ENCODE measurements at places on chromosomes 13 and 19.

DNA sequence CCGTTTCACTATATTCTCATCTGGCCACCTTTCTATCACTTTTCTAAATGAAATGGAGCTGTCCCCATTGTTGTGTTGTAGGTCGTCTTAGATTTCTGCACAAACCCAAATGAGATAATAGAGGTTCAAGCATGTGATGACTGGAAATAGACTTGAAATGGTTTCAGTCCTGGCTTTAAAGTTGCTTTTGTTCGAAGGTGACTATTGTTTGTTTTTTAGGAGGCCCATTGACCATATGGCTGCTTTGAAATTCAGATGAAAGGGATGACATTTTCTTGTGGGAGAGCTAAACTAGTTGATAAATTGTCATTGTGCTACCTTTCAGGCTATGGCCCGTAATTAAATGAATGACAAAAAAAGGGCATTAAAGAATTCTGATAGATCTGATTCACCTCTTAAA lies 583.7 kb downstream of the GPC6 start:
- no peak for DNase-seq

DNA sequence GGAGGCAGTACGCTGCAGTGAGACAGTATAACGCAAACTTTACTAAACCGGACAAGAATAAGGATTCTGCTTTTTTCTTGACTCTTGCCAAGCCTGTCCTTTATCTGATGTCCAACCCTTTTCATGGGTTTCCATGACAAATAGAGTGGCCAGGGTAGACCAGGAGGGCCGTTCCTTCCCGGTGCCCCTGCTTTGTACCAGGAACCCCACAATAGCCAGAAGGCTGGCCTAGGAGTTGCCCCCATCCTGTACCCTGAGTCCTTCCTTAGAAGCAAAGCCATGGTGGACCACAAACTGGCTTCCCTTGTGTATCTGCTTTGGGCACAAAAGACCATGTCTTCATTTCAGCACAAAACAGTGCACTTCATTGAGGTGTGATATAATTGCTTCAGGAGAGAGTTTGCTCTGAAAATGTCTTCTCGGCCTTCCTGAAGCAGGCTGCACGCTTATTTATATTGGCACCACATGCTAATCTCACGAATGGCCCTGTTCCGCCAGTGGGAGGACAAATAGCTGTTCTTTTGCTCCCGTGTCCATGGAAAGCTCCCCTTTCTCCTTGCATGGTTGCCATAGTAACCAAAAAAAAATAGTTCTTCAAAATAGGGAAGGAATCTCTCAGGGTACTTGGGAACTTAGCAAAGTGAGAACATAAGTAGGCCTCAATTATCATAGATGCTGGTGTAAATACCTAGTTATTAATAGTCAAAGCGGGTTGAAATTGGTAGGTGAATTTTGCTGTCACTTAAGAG lies 222.1 kb downstream of the ZIC5 start:
- DNase-seq = no peak

GRCh38 chr19:5983367-5983955 lies 5.5 kb upstream of the RANBP3 start:
- peak; percentile 70 for DNase-seq

GRCh38 chr19:3765121-3765520 lies 2.6 kb downstream of the MRPL54 start:
- DNase-seq = no peak

DNA sequence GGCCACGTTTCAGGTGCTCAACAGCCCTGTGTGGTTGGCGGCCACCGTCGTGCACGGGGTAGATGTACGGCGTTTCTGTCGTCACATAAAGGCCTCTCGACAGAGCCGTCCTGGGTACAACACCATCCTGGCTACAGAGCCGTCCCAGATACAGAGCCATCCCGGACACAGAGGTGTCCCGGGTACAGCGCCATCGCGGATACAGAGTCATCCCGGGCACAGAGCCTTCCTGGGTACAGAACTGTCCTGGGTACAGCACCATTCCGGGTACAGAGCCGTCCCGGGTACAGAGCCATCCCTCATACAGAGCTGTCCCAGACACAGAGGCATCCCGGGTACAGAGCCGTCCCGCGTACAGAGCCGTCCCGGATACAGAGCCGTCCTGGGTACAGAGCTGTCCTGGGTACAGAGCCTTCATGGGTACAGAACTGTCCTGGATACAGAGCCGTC lies 222.7 kb upstream of the SOX1 start:
- DNase-seq = no peak

DNA sequence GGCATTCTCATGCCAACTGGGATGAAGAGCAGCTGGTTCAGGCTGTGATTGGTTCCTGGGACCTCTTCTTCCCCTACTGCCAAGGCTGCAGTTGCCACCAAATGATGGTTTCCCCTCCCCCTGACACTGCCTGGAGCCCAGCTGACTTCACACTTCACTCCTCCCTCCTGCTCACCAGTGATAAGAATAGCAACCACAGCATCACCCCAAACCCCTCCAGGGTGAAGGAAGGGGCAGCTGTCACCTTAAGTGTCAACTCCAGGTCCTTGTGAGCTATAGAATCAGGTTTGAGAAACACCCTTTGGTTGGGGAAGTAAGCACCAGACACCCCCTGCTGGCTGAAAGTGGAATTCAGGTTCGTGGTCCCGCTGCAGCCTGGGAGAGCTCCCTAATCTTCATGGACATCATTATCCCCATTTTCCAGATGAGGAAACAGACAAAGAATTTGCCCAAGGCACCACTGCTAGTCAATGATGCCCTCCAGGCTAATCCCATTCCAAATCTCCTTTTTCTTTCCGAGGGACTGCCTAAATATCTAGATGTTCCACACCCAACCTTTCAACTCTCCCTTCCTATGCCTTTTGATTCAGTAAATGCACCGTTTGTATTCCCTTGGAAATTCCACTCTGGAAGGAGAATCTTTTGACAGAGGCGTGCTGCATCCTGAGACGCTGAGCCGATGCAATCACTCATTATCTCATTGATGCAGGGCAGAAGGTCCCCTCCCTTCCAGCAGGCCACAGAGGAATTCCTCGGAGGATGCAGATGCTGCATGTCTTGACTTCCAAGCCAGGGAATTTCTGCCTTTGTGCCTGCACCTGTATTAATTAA lies 50.6 kb upstream of the UQCRFS1 start:
- peak; percentile 55 for DNase-seq

- no peak for DNase-seq
Measured at GRCh38 chr13:97234236-97234635, 12.1 kb downstream of the MBNL2 start.

- no peak for DNase-seq
Measured at GRCh38 chr19:48596679-48597465, 9.7 kb upstream of the SPACA4 start.

GRCh38 chr19:1080360-1081161 lies 13.6 kb downstream of the ARHGAP45 start:
- no peak for DNase-seq

DNA sequence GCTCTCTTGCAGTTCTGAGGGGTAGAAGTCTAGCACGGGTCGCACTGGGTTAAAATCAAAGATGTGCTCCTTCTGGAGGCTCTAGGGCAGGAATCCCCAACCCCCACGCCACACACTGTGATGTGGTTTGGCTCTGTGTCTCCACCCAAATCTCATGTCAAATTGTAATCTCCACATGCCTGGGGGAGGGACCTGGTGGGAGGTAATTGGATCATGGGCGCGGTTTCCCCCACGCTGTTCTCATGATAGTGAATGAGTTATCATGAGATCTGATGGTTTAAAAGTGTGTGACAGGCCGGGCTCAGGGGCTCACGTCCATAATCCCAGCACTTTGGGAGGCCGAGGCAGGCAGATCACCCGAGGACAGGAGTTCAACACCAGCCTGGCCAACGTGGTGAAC lies 26.6 kb upstream of the CALM3 start:
- no peak for DNase-seq

DNA sequence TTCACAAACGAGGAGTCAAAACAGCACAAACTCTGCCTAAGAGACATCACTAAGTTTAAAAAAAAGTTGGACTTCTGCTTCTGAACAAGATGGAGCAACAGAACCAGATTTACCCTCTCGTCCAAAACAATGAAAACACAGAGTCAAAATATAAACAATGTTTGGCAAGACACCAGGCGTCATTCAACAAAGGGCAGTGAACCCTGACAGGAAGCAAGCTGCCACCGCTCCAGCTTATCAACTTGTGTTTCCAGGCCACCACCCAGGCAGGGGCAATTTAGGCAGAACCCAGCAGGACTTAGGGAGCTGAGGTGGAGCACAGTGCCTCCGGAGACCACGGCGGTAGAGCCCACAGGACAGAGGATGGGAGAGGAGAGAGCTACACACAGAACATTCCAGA lies 8.6 kb upstream of the NAPA start:
- no peak for DNase-seq

DNA sequence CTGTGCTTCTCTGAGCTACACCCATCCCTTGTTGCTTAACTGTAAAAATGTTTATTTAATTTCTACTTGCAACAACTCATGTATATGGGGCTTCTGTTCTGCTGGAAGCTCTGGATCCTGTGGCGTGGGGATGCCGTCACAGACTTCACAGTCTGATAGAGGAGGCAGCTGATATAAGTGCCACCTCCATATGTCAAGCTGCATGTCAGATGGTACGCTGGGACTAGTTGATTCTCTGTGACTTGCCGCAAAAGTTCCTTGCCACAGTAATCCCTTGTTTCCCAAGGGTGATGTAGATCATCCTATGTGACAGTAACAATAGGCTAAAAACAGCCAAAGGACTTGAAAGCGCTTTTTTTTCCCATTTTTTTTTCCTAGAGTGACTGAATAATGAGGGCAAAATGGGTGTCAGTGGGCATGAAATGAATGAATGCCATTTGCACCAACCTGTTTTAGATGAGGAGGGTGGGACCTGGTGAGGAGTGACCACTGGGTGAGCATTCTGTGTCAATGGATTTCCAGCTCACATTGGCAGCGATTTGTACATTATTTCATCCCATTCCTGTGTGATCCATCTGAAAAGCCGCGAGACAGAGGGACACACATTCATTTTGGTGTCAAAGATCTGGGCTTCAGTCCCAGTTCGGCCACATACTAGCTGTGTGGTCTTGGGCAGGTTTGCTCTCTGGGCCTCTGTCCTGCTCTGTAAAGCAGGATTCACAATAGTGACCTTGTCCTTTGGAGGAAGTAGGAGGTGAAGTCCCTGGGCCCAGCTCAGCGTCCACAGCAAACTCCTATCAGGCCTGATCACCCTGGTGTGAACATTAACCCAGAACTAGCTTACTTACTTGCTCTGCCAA lies 88.9 kb upstream of the RNF113B start:
- DNase-seq = no peak

- no peak for DNase-seq
Measured at GRCh38 chr13:76636829-76637228, 249.4 kb downstream of the KCTD12 start.

DNA sequence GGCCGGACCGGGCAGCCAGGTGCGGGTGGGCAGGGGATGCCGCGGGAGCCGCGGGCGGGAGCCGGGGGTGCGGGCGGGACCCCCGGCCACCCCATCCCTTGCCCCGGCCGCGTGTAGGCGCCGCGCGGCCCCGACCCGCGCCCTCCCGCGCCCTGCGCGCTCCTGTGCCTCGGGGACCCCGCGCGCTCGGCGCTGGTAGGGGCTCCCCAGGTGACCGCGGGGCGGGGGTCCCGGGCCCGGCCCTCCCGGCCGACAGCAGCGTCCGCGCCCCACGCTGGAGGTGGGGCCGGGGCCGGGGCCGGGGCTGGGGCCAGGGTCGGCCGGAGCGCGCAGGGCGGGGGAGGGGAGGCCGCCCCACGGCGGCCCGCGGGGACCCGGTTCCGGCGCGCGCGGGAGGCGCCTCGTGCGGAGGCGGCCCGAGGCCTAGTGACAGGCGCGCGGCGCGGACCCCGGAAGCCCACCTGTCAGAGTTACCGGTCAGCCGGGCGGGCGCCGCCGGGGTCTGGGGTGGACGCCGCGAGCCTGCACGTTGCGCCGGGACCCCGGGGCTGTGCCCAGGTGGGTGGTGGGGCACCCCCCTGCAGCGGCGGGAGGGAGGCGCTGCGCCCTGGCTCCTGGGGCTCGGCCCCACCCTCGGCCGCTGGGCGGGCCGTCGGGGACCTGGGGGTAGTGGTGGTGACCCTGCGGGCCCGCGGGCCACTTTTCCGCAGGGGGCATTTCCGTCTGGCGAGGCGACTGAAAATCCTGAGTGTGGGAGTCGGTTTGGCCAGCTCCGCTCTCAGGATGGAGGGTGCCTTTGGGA lies 518 bp downstream of the TFDP1 start:
- peak; percentile 11 for DNase-seq

DNA sequence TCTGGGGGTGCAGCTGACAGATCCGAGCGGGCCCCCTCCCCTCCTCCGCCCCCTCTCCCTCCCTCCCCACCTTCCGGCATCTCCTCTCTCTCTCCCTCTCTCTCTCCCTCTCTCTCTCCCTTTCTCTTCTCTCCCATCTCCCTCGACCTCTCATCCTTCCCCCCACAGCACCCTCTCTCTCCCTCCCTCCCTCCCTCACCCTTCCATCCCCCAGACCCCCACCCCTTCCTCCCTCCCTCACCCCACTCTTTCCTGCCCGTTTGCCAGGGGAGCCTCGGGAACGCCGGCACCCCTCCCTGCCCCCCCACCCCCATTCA lies 666 bp downstream of the CELF5 start:
- DNase-seq = no peak

DNA sequence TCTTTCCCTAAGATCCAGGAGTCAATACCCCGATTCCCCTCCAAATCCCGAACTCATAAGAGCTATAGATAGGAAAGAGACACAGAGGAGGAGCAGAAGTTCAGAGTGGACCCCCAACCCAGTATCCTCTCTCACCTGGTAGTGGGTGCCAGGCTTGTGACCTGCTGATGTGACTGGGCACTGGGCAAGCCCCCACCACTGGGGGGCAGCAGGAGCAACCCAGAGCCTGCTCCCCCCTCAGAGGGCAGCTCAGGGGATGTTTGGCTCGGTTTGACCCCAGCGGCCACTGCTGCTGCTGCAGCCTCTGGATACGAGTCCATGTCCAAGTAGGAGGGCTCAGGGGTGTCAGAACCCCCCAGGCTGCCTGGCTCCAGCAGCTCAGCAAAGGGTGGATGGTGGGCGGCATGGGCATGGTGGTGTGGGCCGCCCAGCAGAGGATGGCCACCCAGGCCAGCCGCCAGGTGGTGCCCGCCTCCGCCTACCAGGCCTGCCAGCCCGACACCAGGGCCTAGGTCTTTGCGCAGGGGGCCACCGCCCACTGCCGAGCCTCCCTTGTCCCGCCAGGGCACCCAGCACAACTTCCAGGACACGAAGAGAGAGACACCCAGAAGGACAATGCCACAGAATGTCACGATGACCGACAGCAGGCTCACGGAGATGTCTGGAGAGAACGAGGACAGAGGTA lies 7.4 kb downstream of the SYT3 start:
- DNase-seq = no peak

DNA sequence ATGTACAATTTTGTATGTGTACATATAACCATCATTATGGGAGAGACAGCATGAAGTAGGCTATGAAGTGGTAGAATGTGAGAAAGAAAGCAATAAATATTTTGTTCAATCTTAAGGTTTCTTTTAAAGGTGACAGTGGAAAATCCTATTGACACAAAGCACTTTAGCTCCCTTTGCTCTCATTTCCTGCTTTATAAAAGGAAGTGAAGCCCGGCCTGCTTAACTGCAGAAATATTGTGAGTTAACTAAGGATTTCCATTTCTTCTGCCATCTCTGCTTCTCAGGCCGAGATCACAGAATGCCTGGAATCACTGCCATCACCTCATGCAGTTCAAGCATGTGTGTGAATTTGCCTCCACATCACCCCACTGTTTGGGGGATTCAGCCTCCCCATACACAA lies 83.5 kb downstream of the FRY start:
- DNase-seq = no peak

GRCh38 chr19:31102674-31103073 lies 246.6 kb downstream of the TSHZ3 start:
- DNase-seq = no peak

GRCh38 chr19:18193388-18194180 lies 566 bp downstream of the MPV17L2 start:
- DNase-seq = no peak

- DNase-seq = peak; percentile 64
Measured at GRCh38 chr19:53865523-53865917, 2.2 kb upstream of the MYADM start.

Data from cardiac fibroblast (primary cell).